Astrocyte of the spinal cord (primary cell): ENCODE measurements at places on chromosomes 12 and 14.

DNA sequence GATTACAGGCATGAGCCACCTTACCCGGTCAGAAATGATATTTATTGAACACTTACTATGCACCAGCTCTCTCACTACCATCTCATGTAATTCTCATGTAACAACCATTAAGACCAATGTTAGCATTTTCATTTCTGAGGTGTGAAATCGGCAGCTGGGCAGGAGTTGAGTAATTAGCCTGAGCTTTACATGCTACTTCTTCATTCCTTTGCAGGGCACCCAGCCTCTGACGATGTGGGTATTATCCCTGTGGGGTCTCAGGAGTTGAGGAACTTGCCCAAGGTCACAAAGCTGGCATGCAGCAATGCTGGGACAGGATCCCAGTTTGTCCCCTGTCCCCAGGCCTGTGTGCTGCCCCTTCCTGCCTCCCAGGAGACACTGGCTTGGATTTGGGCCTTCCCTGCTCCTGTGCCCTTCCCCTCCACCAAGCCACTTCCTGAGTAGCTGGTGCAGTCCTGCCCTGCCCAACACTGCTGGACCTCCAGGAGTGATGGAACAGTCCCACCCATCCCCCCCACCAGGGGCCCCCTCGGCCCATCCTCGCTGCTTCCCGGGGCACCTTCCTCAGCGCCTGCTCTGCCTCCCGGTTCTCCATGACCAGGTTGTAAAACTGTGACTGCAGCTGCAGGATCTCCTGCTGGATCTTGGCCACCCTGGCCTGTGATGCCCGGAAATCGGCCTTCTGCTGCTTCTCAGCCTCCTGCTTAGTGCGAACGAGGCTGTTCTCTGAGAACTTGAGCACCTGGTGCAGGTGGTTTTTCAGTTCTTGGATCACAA, 14.7 kb downstream of the RITA1 start:
- no peak for DNase-seq

DNA sequence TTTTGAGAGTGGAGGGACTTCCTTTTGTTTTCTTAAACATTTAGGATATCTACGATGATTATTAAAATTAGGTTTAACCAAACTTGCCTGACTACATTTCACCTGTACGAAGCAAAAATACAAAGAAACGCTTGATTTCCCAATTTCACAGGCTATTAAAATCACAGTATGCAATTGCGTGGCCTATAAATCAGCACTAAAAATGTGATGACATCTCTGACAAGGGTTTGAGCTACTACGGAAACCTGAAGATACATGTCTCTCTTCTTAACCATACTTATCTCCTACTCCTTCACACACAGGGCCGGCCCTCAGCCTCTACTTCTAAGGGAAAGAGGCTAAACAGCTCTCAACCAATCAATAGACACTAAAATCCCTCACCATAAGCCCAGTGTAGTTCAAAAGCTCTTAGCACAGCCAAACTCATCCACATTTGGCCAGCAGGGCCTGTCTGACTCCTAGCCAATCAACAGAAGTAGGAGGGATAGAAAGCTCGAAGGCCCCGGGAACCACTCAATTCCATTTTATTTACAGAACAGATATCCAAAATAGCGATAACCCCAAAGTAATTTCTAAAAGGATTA, 137.3 kb downstream of the FOXN3 start:
- DNase-seq, result no peak

- no peak for DNase-seq
Measured at GRCh38 chr12:124577374-124577773, 10.0 kb upstream of the NCOR2 start.

- DNase-seq, result peak; percentile 57
Measured at GRCh38 chr12:90211017-90211416, 502.4 kb upstream of the ATP2B1 start.

DNA sequence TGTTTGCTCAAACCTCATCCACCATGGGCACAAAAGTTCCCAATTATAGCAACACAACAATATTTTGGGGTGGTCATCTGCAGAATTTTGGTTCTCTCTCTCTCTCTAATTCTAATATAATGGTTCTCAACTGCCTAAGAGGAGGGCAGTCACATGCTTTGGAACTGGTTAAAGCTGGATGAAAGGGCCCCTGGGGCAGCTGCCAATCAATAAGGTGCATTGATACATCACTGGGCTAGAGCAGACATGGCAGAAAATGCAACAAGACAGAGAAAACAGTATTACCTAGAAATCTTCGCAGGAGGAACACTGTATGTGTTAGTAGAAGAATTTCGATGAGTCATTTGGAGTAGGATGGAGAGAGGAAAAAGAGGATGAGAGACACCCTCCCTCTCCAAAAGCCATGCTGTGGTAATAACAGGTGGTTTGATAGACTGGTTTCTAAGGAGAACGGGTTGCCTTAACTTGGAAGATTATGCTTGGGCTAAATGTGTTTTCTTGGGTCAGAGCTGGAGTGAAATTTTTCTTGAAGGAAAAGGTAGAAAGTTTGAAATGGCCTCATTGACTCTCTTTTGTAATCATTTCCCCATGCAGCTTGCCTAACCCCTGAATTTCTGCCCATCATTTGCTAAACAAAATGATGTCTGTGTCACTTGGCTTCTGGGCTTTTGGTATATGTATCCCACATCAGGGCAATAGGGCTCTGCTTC, 67.1 kb upstream of the HIF1A start:
- DNase-seq, result no peak

GRCh38 chr12:32964981-32965585, 68.5 kb upstream of the PKP2 start:
- DNase-seq, result no peak

- DNase-seq, result peak; percentile 32
Measured at GRCh38 chr12:21819236-21819635, 44.7 kb upstream of the KCNJ8 start.

DNA sequence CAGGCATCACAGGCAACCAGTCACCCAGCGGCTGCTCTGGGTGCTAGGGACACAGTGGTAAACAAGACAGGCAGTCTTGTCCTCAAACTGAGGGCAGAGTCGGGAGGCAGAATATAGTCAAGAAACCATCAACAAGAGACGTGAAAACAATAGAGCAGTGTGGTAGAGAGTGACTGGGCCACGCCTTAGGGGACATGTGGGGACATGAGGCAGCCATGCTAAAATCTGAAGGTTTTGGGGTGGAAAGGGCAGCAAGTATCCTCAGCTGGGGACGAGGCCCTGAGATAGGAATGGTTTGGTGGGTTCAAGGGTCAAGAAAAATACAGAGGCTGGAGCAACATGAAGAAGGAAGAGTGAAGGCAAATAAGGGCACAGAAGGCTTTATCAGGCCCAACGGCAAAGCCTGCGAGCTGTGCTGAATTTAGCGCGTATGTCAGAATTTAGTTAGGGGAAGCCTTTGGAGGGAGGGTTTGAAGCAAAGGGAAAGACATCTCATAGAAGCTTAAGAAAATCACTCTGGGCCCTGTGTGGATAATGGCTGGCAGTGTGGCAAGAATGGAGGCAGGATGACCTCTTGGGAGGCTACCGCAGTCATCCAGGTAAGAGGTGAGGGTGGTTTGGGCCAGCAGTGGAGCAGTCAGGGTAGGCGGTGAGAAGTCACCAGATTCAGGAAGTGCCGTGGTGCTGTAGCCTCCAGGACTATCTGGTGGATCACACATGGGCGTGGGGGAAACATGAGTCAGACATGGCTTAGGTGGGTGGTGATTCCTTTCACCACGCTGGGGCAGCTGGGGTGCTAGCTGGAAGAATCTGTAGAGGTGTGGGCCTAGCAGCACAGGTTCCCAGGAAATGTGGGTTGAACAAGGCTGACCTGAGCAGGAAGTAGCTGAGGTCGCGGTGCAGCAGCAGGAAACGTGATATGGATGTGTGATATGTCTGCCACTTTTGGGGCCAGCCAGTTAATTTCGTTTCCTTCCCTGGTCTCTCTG, 3.0 kb downstream of the EVL start:
- DNase-seq, result no peak

- DNase-seq, result peak; percentile 81
Measured at GRCh38 chr12:8045952-8046944, 13.7 kb downstream of the FOXJ2 start.

DNA sequence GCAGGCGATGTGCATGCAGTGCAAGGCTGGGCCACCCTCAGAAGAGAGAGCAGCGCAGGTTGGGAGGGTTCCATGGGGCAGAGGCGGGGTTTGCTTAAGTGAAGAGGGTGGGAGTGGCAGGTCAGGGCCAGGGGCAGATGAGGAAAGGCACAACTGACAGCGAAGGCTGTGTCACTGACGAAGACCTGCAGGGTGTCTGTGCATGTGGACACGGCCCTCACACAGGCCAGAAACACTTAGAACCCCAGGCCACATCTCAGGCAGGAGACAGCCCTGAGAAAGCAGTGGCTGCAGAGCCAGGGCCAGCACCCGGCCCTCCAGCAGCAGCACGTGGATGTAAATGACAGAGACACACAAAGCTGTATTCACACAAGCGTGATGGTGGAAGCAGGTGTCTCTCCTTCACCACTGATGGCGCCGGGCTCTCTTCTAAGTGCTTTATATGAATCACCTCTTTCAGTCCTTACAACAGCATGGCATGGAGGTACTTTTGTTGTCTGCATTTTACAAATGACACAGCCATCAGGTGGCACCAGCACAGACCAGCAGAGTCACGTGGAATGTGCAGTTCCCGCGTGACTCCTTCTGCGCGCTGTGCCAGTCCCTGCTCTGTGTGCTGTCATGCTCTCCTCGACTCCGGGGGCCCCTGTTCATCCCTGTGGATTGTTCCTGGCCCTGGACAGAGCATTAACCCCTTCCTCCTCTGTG, 54.6 kb downstream of the TSPAN11 start:
- no peak for DNase-seq

DNA sequence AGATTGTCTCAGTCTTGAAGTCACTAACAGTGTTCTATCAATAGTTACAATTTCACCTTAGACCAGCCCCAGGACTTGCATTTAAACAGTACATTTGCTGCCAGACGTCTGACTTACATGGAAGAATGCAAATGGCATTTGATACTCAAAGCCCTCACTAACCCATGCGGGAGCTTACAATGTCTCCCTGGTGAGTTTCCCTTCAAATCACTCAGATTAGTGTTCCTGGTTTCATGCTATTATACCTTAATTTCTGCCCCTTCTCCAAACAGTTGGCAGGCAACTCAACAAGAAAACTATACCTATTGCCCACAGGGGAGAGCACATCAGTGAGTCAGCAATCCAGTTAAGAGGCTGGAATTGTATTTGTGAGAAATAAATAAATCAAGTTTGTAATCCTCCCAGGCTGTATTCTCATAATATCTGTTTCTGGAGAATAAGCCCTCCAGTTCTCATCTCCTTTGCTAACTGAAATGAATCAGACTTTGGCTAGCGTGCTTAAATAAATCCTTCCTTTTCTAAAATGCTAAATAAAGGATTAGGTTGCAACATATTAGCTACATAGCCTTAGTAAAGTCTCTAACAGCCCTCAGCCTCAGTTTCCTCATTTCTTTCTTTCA, 23.7 kb downstream of the GSTZ1 start:
- DNase-seq, result peak; percentile 3
